Occipital lobe (tissue), 3 donors: ENCODE measurements at places on chromosomes 3 and 15.
A peak's percentile ranks its signal among the peaks of the same experiment; 100 is the strongest.

GRCh38 chr15:27479296-27480140 lies 508.5 kb downstream of the GABRG3 start:
- no peak for DNase-seq

DNA sequence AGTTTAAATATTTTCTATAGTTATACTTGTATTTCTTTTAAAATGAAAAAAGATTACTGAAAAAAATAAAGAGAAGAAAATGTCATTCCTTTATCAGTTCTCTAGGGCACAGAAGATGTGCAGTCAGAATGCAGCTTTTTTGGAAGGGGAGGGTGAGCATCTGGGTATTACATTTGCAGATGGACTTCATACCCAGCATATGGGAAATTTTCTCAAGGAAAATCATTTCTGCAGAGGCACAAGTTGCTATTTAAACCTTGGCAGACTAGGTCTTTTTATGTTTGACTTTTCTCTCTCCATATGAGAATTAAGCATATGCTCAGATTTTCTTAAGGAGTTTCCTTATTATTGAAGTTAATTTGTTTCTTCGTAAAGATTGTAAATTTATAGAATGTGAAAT lies 39.5 kb upstream of the ZNF385D start:
- DNase-seq, result no peak

GRCh38 chr3:14138109-14138877 lies 13.4 kb downstream of the TMEM43 start:
- no peak for DNase-seq

- no peak for DNase-seq
Measured at GRCh38 chr3:120475722-120476377, 25.1 kb upstream of the FSTL1 start.

DNA sequence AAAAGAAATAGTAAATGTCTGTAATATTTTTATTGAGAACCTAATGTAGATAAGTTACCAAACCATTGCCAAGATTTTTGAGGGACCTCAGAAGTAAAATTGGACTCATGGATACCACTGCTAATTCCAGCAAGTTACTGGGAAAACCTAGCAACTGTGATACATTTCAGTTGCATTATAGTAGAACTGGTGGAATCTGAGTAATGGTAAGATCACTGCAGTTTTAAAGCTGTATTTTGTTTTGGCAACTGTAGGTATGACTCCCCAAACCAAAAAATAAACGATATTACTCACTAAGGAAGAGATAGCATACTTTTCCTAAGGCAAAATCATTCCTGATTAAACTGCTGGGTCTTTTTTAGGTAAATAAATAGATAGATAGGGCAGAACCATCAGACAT lies 54.0 kb downstream of the ARMC8 start:
- DNase-seq, result no peak

DNA sequence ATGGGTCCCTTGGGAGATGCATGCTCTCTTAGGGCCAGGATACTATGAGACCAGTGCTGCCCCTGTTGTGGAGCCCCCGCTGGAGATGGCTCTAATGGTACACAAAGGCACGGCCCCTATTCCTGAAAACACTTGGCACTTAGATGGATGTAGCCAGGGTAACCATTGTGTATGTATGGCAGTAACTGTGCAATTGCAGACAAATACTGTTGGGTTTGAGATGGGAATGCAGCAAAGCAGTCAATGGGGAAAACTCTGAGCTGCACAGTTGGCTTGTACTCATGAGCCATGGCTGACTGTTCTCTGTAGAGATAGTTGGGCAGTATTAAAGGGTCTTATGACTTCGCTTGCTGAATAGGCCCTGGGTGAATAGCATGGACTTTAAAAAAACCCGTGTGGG lies 67.9 kb upstream of the NPAP1 start:
- no peak for DNase-seq

- no peak for DNase-seq
Measured at GRCh38 chr3:157769378-157769777, 266.2 kb upstream of the VEPH1 start.

GRCh38 chr15:85955501-85956391 lies 123.9 kb upstream of the AGBL1 start:
- DNase-seq, result no peak

DNA sequence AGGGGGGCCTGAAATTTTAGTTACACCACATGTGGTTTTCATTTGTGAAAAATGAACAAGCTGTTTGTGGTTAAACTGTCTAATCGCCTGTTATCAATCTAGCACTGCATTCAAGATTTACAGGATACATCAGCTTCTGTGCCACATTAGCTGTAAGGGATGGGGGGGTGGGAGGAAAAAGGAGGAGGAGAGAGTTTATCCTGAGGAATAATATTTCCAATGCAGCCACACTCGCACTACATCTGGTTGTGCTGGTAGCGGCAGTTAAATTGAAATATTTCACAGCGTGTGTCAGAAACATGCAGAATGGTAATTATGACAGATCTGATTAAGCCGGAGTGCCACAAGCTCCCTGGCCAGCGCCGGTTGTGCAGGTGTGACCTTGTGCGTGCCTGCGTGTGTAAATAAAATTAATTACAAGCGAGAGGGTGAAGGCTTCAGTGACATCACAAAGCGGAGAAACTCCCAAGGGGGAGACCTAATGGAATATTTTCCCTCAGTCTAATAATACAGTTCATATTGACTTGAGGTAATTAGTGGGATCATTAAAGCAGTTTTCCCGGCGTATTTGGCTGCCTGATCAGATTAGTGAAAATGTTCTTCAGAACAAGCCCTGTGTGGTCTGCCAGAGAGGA lies 55.5 kb downstream of the SATB1 start:
- DNase-seq, result no peak

DNA sequence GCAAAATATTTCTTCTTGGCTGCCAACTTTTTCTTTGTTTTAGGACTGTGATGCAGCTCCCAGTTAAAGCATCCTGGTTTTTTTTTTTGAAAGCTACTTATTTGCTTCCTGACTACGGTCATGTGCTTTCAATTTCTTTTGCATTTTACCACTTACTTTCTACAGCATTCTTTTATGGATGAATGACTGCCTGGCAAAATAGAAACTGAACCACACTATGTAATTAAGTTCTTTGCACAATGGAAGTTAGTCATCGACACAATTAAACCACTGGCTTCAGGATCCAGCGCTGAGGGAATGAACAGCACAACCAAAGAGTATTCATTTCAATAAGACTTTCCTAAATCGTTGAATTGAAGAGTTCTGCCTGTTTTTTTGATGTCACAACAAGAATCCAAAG lies 82.2 kb upstream of the EPHA3 start:
- DNase-seq, result no peak

DNA sequence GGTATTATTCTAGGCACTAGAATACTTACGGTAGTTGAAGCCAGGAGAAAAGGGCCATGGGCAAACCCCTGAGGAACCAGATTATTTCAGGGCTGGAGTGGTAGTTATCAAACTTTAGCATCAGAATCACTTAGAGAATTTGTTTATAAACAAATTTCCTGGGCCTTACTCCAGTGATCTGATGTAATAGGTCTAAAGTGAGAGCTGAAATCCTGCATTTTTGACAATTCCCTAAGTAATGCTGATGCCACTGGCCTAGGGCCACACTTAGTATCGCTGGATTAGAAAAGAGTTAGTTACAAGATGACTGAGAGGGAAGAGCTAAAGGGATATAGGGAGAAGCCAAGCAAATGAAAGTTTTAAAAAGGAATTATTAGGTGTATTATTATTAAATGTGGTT lies 412.5 kb upstream of the THRB start:
- no peak for DNase-seq

DNA sequence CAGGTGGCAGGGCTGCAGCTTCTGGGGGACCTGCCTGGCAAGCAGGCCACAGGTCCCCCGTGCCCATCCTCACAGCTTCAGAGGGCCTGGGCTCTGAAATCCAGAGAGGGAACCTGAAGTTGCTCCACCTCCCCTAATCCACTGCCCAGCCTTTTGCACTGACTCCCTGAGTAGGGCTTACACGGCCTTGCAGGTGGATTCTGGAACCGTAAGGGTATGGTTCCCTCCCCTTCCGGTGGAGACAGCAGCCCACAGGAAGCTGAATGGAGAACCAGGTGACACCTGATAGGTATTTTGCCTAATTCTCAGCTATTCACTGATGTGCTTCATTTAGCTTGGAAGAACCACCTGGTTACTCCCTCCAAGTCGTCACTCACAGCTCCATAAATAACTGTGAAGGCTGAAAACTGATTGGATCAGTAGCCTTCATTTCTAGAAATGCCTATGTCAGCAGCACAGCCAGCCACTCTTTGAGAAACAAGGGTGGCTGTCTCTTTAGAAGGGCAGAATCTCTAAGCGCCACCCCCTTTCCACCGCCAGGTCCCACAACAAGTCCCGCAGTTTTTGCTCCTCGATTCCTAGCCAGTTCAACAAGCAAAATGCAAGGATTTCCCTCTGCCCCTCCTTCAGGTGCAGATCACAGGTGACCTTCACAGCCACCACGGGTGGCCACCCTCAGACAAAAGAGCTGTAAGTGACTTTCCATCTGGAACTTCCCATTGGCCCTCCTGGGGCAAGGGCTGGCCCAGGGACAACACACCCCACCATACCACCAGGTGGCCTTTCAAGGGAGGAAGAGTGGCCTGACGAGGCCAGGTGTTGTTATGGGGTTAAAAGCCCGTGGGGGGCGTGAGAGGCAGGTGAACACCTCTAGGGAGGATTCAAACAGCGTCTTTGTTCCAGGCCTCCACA lies 112.9 kb downstream of the SEC22A start:
- no peak for DNase-seq

DNA sequence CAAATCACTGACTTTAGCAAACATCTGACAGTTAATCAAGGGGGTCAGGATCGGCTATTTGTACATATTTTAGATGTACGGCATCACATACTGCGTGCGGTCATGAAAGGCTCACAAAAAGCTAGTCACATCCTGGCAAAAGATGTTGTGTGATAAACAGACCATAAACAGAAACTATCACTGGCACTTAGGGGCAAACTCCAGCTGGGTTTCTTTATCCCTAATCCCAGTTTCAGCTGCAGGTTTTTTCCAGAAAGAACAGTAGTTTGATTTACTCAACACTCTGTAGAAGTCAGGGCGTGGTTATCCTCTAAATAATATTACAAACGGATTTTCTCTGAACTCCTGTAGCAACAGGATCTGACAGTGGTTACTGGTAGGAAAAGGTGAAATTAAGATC lies 112.4 kb upstream of the BHLHE40 start:
- no peak for DNase-seq

- no peak for DNase-seq
Measured at GRCh38 chr15:49286649-49287404, 116.8 kb downstream of the GALK2 start.

DNA sequence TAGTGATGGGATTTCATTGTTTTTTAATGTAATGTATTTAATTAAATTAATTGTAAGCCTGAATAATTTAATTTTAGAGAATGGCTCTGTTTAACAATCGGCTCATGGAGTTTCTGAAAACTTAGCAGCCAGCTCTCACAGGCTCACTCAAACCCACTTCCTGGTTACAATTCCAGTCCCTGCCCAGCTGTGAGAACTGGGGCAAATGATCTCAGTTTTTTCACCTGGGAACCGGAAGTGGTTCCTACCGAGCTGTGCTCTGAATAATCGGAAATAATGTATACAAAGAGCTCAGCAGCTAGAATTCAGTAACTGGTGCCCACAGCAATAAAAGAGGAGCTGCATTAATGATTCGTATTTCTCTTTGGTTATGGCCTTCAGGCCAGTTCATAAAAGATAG lies 244.3 kb upstream of the MCTP2 start:
- DNase-seq, result no peak

DNA sequence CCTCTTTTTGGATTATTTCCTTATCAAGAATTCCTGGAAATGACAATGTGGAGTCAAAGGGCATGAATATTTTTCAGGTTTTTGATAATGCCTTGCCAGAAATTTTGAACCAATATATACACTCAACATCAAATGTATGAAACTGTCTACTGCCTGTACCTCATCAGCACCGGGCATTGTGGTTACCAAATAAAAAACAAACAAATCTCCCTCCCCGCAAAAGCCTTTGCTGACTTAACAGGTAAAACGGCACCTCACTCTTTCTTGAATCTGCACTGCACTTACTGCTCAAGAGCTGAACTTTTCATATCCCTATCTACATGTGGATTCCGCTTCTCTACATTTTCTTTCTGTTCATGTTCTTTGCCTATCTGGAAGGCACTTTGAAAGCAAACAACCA lies 134.5 kb upstream of the PRICKLE2 start:
- DNase-seq, result no peak

DNA sequence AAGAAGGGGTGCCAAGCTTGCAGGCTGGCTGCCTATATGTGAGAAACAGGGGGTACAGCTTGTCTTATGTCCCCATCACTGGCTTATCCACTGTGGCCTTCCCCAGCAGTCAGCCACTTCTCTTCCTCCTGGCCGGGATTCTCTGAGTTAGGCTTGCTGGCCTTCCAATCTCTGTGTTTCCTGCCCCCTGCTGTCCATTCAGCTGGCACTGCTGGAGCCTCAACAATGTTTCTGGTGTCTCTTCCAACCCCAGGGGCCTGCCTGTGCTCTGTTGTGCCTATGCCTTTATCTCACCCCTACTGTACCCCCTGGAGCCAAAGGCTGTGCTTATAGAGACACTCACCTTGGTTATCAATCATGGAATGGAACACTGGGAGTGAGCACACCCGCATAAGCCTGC lies 36.5 kb downstream of the ANAPC13 start:
- peak; percentile 22 for DNase-seq

DNA sequence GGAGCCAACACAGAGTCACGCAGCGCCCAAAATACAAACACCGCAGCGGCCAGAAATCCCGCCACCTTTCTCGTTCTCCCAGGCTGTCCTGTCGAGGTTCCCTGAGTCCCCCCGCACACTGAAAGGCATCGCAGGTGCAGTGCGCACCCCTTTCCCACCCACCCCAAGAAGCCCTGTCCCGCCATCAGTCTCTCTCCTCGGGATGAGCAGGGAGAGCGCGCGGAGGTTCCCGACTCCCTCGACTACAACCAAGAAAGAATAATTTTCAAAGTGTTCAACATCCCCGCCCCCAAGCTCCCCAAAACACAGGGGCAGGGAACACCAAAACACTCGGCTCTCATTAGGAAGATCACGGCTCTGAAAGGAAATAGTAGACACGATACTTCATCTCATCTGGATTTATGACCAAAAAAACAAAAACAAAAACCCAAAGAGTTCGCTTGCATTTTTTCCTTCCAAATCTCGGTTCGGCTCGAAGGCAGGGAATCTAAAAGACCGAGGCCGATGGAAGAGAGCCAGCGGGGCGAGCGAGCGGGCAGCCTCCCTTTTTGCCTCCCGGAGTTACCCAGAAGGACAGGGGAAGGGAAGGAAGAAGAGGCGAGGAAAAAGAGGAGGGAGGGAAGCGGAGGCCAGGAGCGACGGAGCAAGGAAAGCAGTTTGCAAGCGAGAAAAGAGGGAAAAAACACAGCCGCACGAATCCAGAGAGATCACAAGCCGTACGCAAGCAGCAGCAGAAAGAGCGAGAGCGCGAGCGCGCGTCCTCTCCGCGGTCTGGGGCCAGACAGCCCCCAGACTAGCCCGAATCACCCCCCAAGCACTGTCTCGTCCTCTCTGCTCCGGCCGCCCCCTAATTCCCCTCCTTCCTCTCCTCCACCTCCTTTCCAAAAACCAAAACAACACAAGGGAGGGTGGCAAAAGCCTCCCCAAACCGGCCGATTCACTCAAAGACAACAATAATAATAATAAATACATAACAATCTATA lies 808 bp downstream of the BCL6 start:
- peak; percentile 59 for DNase-seq

GRCh38 chr15:38793206-38793810 lies 228.7 kb upstream of the RASGRP1 start:
- DNase-seq, result no peak
